Stimulated activated naive CD4-positive, alpha-beta T cell (primary cell): ENCODE measurements at places on chromosomes 11 and 22.

DNA sequence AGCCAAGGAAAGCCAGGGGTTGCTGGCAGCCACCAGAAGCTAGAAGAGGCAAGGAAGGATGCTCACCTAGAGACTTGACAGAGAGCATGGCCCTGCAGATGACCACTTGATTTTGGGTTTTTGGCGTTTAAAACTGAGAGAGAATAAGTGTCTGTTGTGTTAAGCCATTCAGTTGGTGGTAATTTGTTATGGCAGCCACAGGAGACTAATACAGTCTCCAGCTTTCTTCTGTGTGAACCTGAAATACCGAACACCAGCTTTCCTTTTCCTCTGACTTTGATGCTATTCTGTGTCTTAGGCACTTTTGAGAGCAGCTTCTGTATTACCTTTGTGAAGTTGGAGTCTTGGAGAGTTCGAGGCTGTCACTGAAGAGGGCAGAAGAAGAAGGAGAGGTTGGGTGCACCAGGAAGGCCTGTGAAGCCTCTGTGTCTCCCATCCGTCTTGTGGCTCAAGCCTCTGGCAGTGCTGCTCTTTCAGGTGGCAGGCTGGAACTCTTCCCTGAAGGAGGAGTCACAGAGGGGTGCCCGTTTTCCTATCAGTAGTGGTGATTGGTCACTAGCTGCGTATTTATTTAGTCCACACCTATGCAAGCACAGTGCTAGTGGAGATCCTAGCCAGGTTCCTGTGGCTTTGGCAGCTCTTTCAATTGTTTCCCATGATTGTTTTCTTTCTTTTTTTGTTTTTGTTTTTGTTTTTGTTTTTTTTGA, 2.5 kb downstream of the TBC1D22A start:
- no peak for DNase-seq

GRCh38 chr11:76296731-76297542, 84.0 kb downstream of the THAP12 start:
- no peak for DNase-seq

- DNase-seq = no peak
Observed at GRCh38 chr22:31611061-31611760, 50.8 kb downstream of the PISD start.

DNA sequence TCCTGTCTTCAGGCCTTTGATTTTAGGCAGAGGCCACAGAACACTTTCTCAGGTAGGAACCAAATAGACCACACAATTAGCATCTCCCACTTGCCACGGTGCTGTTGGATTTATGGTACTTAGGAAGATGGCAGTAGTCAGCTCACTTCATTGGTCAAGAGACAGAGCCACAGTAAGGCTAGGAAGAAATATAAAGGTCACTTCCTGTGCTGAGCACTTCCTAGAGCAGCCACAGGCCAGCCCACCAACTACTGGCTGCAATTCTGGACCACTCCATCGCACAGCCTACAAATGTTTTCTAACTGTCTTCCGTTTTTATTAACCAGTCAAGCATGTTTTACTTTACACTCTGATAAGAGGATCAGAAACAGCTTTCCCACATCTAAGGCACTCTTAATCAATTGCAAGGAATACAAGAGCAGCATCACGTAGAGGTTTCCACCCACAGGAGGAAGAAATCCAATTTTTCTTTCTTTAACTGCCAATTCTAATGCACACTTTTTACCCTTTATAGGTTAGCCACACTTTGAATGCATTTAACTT, 54.7 kb downstream of the ABTB2 start:
- no peak for DNase-seq

DNA sequence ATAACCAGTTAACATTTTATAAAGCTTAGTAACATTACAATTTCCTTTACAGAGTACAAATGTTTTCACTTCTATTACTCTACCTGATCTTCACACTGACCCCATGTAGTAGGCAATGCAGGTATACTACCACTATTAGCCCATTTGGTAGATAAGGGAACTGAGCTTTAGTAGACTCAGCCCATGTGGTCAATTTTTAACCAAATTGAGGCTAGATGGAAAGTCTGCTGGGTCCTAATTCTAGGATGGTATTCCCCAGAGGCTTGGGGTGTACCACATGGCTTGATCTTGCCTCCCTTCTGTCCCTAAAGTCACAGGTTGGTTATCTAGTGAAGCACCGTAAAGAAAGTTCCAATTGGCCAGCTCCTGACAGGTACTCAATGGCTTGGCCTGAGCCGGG, 48.2 kb downstream of the NRXN2 start:
- no peak for DNase-seq

- DNase-seq = peak; percentile 71
Observed at GRCh38 chr11:69101115-69101791, 52.5 kb downstream of the TPCN2 start.

DNA sequence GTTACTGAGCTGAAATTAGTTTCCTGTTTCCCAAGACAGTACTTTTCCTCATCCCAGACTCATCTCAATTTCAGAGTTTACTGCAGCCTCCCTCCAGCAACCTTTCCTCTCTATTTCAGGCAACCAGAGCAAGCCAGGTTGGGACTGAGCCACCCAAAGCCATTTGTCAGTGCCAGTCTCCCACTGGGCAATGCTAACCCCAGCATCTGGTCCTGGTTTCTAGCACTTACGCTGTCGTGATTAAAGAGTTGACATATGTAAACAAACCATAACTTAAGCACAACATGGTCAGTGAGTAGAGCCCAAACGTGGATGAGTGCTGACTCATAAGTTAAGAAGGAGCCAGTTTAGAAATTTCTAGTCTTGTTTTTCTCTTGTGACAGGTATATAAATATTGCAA, 119.6 kb upstream of the BLID start:
- no peak for DNase-seq

DNA sequence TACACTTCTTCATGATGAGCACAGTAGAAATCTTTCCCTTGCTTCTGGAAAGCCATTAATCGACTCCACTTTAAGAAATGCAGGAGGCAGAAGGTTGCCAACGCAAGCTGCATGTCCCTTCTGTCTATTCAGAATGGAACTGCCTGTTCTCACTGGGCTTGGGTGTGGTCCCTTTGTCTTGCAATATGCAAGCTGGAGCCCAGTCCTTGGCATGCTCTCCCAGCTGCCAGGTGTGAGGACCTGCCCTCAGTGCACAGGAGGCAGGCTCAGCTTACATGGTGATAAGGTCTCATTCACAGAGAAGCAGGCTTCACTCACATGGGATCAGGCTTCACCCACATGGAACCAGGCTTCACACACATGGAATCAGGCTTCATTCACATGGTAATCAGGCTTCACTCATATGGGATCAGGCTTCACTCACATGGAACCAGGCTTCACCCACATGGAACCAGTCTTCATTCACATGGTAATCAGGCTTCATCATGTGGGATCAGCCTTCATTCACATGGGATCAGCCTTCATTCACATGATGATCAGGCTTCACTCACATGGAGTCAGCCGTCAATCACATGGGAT, 59.2 kb upstream of the USP47 start:
- DNase-seq = no peak

DNA sequence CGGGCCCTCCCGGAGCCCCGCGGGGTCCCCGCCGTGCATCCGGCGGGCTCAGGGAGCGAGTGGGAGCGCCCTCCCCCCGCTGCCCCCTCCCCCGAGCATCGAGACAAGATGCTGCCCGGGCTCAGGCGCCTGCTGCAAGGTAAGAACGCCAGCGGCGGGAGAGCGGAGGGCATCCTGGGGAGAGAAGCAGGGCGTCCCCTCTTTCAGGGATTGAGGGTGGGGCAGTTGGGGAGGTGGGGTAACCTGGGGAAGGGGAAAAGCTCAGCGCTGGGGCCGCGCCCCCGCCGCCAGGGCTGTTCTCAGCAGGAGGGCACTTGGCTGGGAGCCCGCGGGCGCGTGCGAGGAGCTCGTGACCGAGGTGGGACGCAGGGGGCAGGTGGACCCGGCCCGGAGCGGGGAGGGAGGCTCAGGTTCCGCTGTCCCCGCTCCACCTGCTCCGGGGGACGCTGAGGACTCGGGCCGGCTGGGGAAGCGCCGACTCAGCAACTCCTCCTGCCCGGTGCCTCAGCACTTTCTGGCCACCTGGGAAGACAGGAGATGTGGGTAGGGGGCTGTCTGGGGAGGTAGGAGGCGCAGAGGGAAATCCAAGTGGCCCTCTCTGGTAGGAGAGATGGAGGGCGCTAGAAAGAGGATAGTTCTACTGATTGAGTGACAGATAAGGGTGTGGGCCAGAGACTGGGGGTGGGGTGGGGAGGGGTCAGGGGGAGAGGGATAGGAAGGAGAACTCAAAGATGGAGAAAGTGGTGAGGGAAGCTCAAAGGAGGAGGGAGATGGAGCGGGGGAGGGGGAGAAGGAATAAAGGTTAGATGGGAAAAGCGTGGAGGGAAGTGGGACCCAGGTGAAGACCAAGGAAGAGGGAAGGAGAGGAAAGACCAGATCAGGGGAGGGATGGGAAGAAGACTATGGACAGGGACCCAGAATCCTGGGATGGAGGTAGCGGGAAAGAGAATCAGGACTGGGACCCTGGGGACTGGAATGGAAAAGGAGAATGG, 726 bp downstream of the RTN4RL2 start:
- DNase-seq = no peak

GRCh38 chr11:20353829-20354434, 9.6 kb upstream of the HTATIP2 start:
- peak; percentile 4 for DNase-seq

DNA sequence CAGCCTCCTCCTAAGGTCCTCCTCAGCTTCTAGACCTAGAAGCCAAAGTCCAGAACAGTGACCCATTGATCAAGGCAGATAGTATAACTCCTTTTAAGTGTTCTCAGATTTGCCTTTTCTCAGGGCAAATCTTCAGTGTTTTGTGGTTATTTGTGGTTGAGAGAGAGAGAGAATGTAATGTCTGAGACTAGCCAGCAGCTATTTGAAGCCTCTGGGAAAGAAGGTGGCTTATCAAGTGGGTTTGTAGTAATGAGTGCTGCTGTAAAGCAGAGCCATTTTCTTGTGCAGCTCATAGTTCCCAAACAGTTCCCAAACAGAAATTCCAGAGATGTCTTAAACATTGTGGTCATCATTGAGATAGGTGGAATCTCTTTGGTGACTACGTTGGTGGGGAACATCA, 89.5 kb downstream of the RNF169 start:
- DNase-seq = no peak

- no peak for DNase-seq
Observed at GRCh38 chr11:13923182-13923581, 39.3 kb upstream of the SPON1 start.

DNA sequence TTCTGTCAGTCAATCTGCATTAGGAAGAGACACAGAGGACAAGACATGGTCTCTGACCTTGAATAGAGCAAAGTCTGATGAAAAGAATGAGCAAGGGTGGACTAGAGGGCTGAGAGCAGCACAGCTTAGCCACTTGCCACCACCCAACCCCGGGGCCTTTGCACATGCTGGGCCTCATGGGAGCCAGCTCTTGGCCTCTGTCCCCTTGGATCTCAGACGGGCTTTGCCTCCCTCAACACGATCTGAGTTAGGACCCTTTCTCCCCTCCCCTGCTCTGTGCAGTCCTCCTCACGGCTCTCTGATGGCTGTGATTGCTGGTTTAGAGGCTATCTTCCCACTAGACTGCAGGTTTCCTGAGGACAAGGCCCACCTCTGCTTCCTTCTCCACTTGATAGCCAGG, 131.6 kb upstream of the B3GAT1 start:
- DNase-seq = no peak

GRCh38 chr22:41442240-41442792, 4.3 kb downstream of the TOB2 start:
- no peak for DNase-seq

DNA sequence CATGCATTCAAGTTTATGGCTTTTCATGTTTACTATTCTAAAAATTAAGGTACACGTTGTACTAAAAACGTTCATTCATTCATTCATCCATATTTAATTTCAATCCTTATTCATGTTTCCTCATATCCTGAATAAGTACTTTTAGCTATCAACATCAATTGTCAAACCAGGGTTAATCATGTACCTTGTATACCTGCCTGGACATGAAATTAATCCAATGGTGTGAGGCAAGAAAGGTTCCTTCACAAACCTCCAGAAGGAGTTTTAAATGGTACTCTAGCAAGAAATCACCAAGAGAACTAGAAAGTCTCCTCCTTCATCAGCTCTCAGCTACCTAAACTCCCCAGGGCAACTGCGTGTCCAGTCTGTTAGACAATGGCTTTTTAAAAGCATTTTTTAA, 33.4 kb downstream of the TMEM123 start:
- no peak for DNase-seq

DNA sequence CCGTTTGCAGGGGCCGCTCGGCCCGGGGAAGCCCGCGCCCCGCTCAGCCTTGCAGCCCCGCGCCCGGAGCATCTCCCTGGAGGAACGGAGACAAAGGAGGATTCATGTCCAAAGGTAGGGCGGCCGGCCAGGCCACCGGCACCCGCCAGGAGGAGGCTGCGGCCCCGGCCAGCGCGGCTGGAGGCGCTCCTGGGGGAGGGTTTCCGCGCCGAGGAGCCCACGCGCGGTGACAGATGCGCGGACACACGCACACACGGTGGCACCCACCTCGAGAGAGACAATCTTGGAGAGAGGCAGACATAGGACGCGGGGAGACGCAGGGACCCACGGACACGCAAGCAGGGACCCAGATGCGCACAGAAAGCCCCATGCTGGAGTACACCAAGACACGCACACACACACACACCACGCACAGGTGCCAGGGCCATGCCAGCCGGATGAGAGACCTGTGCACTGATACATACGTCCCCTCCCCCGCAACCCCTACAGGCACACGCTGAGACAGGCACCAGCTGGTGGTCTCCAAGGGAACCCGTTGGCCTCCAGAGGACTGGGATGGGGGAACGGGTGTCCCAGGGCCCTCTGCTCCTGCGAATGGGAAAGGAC, 7.8 kb downstream of the SEPTIN3 start:
- DNase-seq = no peak

DNA sequence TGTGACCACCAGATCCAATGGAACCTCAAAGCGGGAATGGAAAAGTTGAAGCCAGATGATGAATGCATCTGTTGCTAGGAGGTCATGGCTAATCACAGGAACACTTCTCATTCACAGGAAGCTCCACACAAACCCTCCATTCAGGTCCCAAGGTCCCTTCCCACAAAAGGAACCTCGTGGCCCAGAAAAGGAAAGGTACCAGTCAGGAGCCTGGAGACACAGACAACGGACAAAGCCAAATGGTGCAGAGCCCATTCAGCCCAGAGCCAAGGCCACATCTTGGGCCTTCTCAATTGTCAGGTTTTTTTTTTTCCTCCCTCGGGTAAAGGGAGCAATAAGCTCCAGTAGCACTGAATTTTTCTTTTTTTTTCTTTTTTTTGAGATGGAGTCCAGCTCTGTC, 87.0 kb downstream of the FAM168A start:
- DNase-seq = no peak

- DNase-seq = no peak
Observed at GRCh38 chr11:134524896-134525845, 113.1 kb upstream of the B3GAT1 start.

DNA sequence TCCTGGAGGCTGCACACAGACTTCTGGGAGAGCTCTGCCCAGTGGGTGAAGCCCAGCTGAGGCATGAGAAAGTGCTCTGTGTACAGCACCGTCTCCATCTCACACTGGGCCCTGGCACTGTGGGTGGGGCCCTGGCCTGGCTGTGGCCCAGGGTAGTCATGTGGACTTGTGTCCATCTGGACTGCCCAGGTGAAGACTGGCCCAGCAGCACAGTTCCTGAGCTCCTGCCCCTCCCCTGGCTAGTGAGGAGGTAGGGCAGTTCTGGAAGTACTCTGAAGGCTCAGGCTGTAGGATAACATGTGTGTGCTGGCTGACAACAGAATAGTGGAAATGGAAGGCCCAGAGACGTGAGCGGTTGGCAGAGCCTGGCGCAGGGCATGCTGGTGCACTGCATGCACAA, 35.4 kb downstream of the RSPH14 start:
- no peak for DNase-seq
